Eye (tissue), 1 donor: ENCODE measurements at places on chromosomes 4 and X.

- no peak for DNase-seq
Measured at GRCh38 chr4:168188754-168189153, 96.4 kb downstream of the ANXA10 start.

GRCh38 chr4:141955696-141956095, 319.3 kb downstream of the IL15 start:
- no peak for DNase-seq

- DNase-seq: no peak
Measured at GRCh38 chr4:144579411-144580030, 66.4 kb upstream of the HHIP start.

DNA sequence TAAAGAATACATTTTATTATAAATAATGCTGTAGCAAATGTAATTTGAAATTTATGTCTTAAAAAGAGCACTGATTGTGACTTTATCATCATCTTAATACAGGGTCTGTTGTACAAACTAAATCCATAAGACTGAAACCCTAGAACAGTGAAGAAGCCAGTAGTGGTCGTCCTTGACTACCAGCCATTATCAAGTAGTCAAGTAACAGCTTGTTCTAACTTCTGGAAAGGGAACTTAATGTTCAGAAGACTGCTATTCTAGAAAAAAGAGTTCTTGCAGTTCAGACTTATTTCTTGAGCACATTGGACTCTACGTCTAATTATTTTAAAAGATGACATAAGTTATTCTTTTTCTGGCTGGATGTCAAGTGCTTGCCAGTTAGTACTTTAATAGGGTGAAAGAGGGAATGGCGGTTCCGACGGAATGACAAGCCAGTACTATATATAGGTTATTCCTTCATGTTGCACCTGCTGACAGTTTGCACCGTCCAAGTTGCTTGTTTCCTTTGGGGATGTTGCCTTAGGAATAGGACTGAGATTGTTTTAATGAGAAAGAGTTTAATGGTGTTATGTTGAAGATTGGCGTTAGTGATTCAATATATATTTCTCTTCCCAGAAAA, 109.9 kb downstream of the RAPGEF2 start:
- no peak for DNase-seq

GRCh38 chrX:106391284-106391911, 220.4 kb upstream of the RADX start:
- DNase-seq: no peak

GRCh38 chrX:15755091-15755490, 17.0 kb downstream of the CA5B start:
- DNase-seq: no peak

DNA sequence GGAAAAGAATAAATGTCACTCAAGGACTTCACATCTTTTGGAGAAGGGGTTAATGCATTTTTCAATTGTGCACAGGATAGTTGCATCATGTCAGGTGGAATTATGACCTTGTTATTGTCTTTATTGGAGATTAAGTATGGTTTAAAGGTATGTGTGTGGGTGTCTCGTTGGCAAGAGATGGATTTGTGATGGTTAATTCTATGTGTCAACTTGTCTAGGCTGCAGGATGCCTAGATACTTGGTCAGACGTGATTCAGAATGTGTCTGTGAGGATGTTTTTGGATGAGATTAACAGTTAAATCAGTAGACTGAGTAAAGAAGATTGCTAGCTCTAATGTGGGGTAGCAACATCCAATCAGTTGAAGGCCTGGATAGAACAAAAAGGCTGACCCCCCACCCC, 42.2 kb upstream of the HSD17B10 start:
- DNase-seq: no peak

- no peak for DNase-seq
Measured at GRCh38 chr4:152900395-152900794, 35.7 kb upstream of the FHDC1 start.

- DNase-seq: no peak
Measured at GRCh38 chr4:152480326-152480725, 55.6 kb downstream of the FBXW7 start.

- no peak for DNase-seq
Measured at GRCh38 chrX:15856636-15857035, 2.0 kb upstream of the AP1S2 start.

DNA sequence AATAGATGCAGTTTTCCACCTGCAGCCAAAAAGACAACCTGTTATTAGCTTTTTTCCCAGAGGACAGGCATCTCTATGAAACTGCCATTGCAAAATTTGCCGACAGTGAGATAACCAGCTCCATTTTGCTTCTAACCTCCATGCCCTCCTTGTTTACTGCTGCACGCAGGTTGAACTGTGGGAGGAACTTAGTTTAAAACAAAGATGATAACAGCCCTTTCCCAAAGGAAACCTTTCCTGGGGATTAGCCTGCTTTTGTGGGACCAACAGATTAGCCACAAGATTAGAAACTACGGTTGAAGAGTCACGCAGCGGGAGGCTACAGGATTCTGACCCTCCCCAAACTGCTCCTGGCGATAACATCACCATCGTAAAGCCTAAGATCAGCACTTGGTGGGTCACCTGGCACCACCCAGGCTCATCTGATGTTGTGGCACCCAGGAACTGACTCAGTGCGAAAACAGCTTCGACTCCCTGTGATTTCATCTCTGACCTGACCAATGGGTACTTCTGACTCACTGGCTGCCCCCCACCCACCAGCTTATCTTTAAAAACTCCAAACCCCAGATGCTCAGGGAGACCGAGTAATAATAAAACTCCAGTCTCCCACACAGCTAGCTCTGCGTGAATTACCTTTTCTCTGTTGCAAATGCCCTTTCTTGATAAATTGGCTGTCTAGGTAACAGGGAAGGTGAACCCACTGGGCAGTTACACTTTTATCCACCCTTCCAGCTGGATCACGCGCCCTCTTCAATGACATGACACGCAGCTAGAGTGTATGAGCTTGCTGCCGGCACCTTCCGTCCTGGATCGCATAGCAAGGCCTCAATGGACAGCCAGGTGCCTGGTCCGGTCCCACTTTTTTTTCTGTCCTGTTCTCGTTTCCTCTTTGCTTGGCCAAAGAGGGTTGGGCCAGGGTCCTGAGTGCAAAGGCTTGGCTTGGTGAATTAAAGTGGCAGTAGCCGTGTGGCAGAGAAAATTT, 27.2 kb downstream of the NOP14 start:
- no peak for DNase-seq

- peak; percentile 29 for DNase-seq
Measured at GRCh38 chr4:156598138-156598681, 373.4 kb downstream of the PDGFC start.
